ENCODE measurements at places on chromosomes 7 and 10.

GRCh38 chr7:41107938-41108448 is 594.9 kb downstream of the INHBA start:
- peak; percentile 92 for DNase-seq

DNA sequence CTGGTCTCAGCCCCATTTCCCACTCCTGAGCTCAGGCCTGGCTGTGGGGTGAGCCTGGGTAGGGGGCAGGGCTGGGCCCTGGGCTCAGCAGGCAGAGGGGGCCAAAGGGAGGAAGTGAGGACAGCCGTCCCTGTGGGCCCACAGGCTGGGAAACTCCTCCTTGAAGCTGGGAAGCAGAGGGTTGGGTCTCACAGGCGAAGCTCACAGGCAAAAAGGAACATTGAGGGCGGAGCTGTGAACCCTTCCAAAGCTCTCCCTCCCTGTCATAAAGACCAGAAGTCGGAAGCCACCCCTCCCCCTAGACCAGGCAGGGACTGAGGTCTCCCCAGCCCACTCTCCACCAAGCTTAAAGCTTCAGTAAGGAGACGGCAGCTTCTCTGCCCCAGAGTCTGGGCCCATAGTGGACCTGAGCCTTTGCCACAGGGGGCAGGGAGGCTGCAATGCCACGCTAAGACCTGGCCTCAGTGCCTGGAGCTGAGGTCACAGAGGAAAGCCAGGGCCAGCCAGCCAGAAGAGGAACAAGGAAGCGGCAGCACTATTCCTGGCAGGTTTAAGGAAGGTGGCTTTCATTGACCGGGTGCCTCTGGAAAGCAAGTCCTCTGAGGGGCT is 1.0 kb upstream of the KCP start:
- DNase-seq: peak; percentile 83

DNA sequence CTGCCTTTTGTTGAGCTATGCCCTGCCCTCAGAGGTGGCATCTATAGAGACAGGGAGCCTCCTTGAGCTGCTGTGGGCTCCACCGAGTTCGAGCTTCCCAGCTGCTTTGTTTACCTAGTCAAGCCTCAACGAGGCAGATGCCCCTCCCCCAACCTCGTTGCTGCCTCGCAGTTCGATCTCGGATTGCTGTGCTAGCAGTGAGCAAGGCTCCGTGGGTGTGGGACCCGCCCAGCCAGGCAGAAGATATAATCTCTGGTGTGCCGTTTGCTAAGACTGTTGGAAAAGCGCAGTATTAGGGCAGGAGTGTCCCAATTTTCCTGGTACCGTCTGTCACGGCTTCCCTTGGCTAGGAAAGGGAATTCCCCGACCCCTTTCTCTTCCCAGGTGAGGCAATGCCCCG is 88.4 kb upstream of the CDK6 start:
- no peak for DNase-seq

DNA sequence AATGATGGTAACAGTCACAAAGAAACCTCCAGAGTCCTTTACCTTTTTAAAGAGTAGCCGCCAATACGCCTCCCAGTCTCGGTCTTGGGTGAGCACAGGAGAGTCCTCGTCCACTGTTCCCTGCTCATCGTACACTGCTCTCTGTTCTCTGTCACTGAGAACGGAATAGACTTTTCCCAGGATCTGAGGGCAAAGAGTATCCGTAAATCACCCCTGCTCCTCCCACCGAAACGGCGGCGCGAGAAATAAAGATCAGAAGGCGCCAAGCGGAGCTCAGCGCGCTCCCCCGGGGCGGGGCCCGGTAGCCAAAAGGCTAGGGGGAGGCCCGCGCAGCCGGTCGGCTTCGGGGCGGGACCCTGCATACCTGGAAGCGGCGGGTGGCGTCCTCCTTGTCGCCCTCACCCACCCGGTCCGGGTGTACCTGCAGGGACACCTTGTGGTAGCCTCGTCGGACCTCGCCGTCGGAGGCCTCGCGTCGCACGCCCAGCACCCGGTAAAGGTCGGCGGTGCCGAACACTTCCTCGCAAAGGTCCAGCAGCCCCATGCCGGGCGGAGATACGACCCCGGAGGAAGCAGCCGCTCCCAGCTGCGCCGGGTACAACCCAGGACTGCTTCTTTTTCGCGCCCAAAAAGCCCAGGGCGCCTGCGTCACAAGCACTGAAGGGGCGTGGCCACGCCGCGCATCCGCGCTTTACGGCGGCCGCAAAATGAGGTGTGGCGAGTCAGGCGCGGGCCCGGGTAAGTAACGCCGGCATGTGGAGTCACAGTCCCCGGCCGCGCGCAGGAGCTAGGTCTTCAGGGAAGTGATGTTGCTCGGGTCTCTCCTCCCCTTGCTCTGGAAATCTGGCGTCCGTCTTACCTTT is at the start of gene DNAJC9:
Gene DNAJC9, minus strand, starts transcription at position 610 of the 863 bp plus-strand sequence. Its CDS starts 66 bp downstream, at position 544.
- DNase-seq: peak; percentile 98

DNA sequence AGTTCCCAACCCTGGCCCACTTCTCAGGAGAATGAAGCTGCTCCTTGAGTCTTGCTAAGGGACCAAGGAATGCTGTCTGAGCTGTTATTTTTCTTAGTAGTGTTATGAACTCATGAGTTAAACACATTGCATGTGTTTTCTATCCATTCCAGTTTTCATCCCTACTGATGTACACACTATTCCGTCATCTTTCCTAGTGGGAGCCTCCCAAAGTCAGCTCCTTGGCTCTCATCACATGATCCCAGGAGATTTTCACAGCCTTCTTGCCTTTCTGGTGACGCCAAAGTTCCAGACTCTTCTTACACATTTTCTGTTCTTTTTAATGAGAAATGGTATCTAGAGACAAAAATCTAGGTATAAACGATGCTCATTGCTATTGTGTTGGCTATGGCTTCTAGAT is 8.4 kb upstream of the C10orf71 start:
- no peak for DNase-seq

DNA sequence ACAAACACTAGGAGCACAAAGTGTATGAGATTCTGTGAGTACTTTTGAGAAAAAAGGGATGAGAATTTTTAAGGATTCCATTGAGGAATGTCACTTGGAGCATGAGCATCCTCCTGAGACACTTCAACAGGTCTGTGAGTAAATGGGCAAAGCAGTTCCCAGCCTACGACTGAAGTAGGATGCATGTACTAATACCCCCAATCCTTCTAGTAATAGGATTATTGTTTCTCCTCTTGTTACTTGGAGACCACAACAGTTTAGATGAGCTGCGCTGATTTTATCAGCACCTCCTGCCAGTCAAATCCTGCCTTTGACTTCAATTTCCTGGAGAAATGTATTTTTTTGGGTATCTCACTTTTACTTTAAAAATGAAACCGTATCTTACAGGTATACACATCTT is 820 bp downstream of the BBS9 start:
- peak; percentile 4 for DNase-seq

GRCh38 chr10:119724593-119725516 is 995 bp upstream of the INPP5F start:
- DNase-seq: peak; percentile 79

DNA sequence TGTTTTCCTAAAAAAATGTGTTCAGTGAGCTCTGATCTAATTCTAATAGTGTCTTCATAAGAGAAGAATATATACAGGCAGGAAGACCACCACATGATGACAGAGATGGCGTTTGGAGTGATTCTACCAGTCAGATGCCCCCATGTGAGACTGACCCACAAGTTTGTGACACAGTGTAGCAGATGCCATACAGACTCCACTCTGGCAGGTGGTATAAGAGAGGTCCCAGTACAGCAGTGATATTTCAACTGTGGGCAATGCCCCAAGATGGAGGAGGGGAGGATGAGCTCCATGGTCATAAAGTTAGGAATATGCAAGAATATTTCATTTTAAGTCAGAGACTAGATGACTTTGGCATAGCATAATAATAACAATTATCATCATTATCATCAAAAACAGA is 1022.6 kb downstream of the KCNMA1 start:
- DNase-seq: no peak

DNA sequence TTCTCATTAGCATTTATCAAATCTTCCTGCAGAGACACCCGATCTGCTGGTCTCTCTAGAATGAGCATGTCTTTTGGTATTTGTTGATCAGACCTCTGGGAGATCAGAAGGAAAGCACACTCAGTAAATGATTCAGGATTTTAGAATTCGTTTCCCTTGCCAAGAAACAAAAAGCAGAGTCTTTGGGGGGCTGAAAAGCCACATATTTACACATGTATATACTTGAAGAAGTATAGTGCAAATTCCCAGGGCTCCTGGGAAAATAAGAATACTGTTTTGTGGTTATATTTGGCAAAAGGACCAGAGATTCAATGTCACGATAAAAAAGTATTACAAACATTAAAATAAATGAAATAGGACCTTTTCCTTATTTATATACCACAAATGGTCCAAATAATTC is 100.2 kb downstream of the AGMO start:
- peak; percentile 72 for DNase-seq

- DNase-seq: no peak
Measured at GRCh38 chr10:113177936-113178335, 227.9 kb downstream of the TCF7L2 start.

GRCh38 chr7:27079234-27079975 is 16.4 kb downstream of the HOXA1 start:
- DNase-seq: no peak

DNA sequence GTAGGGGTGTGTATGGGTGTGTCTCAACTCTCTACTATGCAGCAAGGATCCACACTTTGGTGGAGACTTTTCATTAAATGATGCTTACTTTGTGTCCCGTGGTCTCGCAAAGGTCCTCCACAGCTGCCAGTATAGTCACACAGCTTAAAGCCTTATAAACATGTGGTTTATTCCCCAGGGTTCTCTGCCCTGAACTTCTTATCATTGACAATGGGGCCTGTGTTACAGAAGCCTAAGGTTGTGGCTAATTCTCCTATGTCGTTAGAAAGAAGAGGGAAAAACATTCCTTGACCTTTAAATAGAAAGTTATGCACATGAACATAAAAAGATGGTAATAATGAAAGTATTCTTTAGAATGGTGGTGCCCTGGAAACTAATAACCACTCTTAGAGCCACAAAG is 201.4 kb downstream of the INHBA start:
- DNase-seq: no peak

GRCh38 chr7:64630496-64630895 is 35.4 kb upstream of the ZNF107 start:
- DNase-seq: peak; percentile 39

DNA sequence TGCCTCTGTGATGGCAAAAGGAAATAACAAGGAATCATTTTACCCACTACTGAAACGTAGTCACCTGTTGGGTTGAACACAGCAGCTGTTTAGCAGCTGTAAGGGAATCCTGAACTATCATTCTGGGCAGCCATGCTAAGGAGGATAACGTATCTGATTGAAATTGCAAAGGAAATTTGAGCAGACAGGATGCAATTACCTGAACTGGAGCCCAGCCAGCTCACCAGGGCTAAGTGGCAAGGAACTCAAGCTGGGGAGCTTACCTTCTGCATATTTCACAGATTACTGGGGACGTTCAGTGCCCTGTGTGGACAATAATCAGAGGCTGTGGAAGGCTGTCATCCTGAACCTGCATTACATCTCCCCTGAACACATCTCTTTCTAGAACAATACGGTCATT is 650.5 kb downstream of the SORCS3 start:
- DNase-seq: peak; percentile 59
